Epithelial cell of prostate (primary cell): ENCODE measurements at places on chromosomes 1 and 21.
A peak's percentile ranks its signal among the peaks of the same experiment; 100 is the strongest.

DNA sequence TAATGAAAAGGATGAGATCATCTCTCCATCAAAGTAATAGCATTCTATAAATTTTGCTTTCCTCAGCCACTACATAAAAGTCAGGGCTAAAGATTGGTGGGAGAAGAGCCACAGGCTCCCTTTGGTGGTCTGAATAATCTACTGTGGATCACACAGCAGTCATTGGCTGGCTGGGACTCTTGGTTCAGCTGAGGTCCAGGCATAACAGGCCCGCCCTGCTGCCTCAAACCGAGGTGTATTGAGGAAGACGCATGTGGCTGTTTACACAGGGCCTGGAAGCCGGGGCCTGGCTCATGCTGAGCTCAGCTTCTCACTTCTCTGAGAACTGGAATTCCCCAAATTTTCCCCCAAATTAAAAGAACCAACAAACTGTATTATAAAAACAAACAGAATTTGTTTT, 139.2 kb downstream of the PTPRC start:
- no peak for DNase-seq

- DNase-seq = no peak
Measured at GRCh38 chr1:64122588-64122987, 80.8 kb upstream of the UBE2U start.

GRCh38 chr1:24149866-24150233, 6.9 kb upstream of the IL22RA1 start:
- peak; percentile 69 for DNase-seq

GRCh38 chr1:237568955-237569354, 321.8 kb downstream of the ZP4 start:
- DNase-seq = no peak

- peak; percentile 73 for DNase-seq
Measured at GRCh38 chr1:232462213-232462612, 167.7 kb downstream of the SIPA1L2 start.
